ENCODE measurements at places on chromosomes 5 and 9.

GRCh38 chr5:115941051-115941675 is 21.1 kb upstream of the LVRN start:
- DNase-seq = no peak

GRCh38 chr5:175021321-175021720 is 296.9 kb downstream of the MSX2 start:
- no peak for DNase-seq

DNA sequence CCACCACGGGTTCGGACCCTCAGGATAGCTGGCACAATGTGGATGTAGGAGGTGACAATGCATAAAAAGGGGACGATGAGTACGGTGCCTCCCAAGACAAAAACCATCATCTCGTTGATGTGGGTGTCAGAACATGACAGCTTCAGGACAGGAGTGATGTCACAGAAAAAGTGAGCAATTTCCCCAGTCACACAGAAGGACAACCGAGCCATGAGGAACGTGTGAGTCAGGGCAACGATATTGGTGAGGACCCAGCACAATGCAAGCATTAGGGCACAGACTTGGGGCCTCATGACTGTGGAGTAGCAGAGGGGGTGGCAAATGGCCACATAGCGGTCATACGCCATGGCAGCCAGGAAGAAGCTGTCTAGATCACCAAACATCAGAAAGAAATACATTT is 491 bp downstream of the OR1N1 start:
- DNase-seq = no peak

DNA sequence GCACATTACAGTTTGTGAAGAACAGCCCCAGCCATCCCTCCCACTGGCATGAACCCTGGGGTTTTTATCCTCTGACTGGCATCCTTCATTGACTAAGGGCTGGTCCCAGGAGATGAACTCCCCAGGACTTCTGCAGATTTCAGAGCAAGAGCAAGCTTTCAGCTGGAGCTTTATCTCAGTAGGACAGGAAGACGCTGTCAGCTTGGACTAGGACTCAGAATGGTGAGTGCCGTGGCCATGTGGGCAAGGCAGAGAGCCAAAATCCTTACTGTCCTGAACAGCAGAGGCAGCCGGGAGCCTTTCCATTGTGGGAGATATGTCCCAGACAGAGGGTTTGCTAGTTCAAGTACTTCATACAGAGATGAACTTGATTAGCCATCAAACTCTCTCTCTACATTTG is 3.2 kb upstream of the ACOT12 start:
- peak; percentile 42 for DNase-seq

DNA sequence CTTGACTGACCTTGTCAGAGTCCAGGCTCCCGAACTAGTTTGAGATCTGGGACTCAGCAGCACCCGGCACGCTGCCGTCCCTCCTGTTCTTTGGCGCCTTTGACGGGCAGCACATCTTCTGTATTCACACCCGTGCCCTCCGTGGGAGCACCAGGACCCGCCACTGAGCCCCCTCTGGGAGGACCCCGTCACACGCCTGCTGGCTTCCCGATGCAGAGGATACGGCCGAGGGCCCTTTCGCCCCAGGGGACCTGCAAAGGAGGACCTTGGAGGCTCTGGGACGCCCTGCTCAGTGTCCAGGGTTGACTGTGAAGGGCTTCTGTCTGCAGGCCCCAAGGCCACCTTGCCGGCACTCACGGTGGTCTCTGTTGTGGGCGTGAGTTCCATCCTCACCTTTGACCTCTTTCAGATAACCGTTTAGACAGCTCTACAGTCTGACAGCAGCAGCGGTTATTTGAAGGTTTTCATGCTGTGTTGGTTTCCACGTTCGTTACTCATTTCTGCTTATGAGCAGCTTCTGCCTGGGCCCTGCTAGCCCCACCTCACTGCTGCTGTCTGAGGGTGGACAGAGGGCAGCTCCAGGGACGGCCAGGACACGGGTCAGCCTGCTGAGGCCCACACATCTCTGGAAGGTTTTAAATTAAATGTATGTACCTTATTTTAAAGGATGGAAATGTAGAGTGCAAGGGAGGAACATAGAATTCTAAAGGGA is 12.6 kb upstream of the EXOC3 start:
- no peak for DNase-seq

GRCh38 chr9:128118971-128119665 is 8.4 kb downstream of the PTGES2 start:
- no peak for DNase-seq

DNA sequence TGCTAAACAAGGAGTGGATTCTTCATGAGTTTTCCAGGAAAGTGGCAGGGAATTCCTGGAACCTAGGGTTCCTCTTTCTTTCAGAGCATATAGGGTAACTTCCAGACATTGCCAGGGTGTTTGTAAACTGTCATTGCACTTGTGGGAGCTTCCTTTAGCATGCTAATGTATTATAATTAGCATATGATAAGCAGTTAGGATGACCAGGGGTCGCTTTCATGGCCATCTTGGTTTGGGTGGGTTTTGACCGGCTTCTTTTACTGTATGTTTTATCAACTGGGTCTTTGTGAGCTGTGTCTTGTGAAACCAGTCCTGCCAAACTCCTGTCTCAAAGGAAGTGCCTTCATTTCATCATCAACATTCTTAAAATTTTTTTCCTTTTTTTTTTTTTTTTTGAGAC is 11.9 kb upstream of the MELK start:
- peak; percentile 27 for DNase-seq

- no peak for DNase-seq
Measured at GRCh38 chr9:11158676-11159075, 545.9 kb upstream of the PTPRD start.

DNA sequence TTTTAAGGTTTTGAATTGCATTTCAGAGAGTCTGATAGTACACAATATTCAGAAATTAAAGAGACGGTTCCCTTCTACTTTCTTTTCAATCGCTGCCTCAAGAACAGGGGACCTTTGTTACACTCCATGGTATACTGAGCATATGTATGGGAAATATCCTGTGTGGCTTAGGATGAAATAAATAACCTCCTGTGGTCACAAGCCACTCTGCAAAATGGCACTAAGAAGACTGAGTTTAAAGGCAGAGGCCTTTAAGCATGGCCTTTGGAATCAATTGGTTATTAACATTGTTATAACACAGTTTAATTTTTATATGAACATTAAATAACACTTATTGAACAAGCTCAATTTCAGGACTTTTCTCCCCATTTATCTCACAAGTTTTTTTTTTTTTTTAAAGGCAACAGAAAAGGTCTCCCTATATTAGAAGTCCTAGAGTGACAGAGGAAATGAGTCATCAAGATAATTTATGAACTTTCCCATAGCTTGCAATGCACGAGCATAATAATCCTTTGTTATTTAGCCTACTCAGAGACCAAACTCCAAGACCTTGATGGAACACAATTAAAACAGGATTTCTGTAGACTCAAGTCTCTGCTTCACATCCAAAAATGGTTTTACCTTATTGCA is 341.9 kb downstream of the TMEM167A start:
- DNase-seq = peak; percentile 61

DNA sequence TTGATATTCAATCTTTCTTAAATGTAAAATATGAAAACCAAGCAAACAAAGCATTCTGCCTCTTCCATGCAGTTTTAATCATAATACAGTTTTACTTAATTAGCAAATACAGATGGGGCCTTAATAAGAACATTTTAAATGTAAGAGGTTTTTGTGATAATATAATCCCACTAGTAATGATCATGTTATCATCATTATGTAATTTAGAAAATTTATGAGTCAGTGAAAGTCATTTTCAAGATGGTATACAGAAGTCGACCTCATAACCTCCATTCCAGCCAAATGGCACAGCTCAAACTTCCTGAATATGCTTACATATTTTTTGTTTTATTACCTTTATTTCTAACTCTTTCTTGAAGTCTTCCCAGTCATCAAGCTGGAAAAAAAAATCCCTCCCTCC is 102.2 kb upstream of the GNA14 start:
- DNase-seq = no peak

DNA sequence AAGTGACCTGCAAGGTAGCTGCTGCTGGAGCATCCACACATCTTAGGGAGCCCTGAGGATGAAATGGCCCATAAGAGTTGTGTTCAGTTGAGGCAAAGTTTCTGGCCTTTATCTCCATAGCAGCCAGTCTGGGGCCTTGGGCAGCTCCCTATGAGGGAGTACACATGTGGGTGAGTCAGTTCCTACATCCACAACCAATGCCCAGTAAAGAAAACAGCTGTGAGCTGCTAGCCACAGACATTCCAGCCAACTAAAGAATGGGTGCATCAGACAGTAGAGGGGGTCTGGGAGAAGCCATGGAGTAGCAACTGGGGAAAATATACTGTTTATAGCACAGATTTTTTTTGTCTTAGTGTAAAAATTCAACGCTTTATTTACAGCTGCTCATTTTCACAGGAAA is 720.7 kb downstream of the TLE1 start:
- DNase-seq = no peak

GRCh38 chr9:114551750-114552685 is 35.6 kb upstream of the ATP6V1G1 start:
- DNase-seq = peak; percentile 7

DNA sequence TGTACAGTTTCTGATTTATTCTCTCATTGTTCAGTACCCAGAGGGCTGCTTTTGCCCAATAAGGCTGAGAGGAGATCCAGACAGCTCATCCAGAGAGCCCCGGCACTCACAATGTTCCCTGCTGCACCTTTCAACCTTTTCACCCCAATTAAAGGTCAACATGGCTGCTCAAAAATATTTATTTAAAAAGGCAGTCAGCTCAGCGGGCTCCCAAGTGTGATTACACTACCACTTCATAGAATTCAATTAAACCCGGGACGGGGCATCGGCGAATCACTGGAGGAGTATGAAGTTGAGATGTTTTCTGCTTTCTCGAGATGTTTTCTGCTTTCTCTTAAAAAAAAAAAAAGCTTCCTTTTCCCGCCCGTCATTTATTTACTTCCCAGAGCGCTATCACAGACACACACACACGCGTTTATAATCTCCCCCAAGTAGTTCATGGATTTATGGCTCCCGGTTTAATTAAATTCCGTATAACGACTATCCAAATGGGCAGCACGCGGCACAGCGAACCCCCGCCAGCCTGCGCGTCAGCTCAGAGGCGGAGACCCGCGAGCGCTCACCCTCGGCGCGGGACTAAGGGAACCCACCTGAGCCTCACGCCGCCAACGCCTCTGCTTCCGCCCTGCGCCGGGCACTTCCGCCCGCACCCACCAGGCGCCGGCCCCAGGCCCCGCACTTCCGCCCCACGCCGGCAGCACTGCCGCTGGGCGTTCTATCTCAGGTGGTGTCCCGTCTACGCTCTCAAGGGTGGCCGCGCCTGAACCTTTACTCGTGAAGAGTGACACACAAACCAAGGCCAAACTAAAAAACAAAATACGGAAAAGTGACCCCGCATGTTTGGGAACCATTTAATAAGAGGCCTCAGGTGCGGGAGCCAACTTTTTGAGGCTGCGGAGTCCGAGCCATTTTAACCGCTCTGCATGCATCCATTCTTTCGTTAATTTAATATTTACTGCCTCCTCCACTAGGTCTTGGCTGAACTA is at the start of gene C5orf63:
C5orf63 (minus strand) TSS at position 642 of the 986 bp plus-strand sequence. CDS start 14,507 bp downstream, outside the sequence.
- peak; percentile 87 for DNase-seq

DNA sequence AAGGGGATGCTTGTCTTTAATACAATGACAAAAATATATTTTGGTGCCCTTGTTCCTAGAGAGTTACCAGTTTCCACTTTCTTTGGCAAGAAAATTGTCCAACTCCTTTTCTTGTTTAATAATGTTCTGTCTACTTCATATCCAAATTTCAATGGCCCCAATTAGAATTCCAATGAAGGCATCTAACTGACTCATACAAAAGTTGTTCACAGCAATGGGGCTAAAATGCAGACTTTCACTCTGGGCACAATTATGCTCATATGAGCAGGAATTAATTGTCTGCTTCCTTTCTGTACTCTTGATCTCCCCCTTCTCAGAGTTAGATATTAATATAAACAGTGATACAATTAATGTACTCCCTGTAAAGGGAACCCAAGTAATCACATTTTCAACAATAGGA is 42.1 kb upstream of the ZNF622 start:
- no peak for DNase-seq

DNA sequence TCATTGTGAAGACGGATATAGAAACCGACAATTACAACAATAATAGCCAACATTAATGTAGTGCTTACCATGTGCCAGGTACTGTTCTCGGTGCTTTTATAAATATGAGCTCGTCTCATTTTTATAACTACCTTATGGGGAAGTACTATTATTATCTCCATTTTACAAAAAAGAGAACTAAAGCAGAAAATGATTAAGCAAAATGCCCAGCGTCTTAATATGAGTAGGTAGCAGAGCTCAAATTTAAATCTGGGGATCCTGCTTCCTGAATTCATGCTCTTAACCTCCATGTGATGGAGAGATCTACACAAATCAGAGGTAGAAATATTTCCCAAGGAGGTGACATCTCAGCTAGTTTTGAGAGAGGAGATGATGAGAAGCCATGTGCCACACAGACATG is 256.9 kb downstream of the TRIM32 start:
- no peak for DNase-seq

GRCh38 chr5:151086905-151087360 is 6.1 kb upstream of the TNIP1 start:
- DNase-seq = no peak

DNA sequence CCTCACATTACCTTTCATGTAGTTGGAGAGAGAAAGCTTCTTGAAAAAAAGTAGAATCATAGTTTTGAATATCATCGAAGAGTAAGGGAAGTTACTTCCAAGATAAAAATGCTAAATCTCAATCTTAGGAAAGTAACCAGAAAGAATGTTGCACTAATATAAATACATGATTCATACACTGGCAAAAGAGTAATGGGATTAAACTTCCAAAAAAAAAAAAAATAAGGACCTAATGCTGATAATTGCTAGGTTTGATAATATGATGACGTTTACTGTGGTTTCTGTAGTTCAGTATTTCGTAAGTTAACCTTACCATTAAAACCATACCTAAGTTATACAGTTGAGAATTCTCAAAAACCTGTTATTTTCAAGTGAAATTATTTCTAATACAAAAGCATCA is 573.8 kb upstream of the CDH9 start:
- DNase-seq = no peak

DNA sequence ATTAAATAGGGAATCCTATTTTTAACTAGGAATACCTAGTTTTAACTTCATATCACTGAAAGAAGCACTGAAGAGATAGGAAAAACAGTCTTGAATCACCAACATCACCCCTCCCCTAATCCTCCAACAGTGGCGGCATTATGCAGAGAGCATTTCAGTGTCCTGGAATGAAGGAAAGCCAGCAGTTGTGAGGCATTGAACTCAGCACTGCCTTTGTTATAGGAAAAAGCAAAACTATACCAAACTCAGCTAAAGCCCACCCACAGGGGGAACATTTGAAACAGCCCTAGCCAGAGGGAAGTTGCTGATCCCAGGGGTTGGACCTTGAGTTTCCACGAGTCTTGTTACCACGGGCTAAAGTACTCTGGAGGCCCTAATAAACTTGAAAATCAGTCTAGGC is 310.6 kb upstream of the EDIL3 start:
- no peak for DNase-seq

GRCh38 chr5:158759283-158759682 is 340.4 kb downstream of the EBF1 start:
- DNase-seq = no peak

GRCh38 chr5:7094626-7095025 is 301.3 kb upstream of the ADCY2 start:
- peak; percentile 59 for DNase-seq

Measured in hematopoietic multipotent progenitor cell treated with erythropoietin and hydrocortisone succinate and interleukin-3 and kit ligand, for 4 days (in vitro differentiated cells).